ENCODE measurements at places on chromosomes 7 and 10.

DNA sequence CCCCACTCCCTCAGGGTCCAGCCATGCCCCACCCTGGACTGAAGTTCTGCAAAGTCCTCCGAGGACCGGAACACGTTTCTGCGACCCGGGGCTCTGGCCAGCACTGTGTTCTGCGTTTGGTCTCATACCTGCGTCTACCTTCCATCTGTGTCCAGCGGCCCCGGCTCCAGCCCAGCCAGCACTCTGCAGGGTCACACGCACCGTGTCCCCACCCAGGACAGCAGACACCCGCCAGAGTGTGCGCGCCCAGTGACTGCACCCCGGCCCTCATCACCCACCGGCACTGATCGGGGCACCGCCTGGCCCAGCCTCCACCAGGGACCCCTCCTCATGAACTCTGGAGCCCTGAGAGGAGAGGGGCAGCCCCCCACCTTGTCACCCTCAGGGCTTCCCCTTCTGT is 20.3 kb downstream of the SLC29A4 start:
- DNase-seq, result no peak

- no peak for DNase-seq
Observed at GRCh38 chr7:94431176-94431575, 36.5 kb downstream of the COL1A2 start.

DNA sequence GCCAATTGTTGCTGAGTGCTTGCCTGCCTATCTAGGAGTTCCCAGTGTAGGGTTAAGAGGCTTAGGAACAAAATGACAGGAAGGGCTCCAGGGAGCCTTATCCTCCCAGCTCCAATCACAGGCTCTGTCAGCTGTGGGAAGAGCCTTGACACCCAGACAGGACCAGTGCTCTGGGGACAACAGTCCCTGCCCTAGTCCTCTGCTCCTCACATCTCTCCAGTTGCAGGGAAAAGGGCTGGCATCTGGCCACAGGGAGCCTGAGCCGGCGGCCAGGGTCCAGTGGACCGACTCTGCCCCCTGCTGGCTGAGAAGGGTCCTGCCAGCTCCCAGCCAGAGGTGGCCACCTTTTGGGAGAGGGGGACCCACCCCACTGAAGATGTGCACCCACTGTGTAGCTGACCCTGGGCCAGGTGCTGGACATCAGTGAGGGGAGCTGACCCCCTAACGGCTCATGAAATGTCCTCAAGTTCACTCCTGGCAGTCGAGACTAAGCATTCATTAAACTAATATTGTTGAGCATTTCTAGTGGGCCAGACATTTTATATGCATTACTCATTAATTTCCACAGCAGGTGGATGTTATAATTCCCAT is 17.6 kb downstream of the DNAJB12 start:
- DNase-seq, result peak; percentile 79

DNA sequence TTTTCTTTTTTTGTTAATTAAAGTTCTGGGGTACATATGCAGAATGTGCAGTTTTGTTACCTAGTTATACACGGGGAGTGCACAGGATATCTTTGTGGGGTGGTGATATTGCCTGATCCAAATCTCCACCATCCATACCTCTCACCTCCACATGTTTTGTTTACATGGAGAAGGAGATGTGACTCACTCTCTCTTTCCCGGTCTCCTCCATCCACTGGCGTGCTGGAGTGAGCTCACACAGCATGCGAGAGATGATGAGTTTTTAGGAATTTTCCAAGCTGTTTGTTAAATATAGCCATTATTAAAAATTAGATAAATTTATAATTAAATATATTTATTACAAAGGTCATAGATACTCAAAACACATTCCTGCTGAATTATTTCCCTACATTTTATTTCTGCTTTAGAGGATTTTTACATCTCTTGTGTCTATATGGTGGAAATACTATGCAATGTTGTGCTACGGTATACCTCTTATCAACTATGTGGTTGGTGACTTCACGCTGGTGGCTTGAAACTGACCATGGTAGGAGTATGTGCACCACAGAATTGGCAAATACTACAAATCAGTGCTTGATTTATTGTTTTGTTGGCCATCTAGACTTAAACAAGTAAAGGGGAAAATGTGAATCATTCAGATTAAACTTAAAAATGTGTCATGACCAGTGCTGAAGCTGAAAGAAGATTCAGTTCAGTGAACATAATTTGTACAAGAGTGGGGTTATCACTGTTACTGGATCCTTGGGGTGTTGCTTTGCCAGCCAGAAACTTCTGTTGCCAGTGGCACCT is 107.9 kb upstream of the FAM180A start:
- no peak for DNase-seq

DNA sequence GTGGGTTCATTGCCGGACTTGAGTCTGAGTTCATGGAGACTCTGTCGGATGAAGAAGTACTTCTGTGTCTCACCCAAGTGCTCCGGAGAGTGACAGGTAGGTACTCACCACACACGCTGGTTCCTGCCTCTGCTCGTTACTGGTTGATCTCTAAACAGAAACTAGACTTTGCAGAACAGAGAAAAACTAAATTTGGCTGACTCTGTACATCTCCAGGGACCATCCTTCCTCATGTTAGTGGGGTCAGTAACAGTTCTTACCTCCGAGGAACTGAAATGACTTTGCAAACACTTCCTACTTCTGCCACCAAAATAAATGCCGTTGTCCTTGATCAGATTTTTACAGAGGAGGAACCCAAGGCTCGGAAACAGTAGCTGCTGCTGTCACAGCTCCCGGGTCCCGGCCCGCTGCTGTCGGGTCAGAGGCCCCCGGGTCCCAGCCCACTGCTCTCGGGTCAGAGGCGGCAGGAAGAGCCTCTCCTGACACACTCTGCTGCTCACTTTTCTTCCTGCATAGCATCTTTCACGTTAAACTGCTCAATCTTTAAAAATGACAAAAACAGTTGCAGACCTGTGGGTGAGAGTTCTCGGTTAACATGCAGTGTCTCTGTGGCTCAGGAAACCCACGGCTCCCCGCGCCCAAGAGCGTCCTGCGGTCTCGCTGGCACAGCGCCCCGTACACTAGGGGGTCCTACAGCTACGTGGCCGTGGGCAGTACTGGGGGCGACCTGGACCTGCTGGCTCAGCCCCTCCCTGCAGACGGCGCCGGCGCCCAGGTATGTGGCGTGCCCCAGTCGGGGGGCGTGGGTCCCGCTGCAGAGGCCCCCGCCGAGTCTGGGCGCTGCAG is 4.8 kb upstream of the MTG1 start:
- DNase-seq, result no peak

DNA sequence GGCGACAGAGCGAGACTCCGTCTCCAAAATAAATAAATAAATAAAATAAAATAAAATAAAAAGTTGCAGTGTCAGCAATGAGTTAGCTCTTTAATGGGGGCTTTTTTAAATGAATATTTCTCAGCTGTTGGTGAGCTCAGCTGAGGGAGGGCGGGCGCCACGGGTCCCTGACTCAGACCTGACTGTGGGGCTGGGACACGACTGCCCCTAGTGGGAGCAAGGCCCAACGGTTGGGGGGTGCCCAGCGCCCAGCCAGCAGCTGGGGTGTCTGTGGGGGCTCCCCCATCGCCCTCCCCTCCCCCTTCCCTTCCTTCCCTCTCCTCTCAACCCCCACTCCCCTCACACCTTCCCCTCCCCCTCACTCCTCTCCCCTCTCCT is 46.6 kb downstream of the PWWP2B start:
- DNase-seq, result peak; percentile 56

- no peak for DNase-seq
Observed at GRCh38 chr7:21192657-21193056, 235.2 kb upstream of the SP4 start.

DNA sequence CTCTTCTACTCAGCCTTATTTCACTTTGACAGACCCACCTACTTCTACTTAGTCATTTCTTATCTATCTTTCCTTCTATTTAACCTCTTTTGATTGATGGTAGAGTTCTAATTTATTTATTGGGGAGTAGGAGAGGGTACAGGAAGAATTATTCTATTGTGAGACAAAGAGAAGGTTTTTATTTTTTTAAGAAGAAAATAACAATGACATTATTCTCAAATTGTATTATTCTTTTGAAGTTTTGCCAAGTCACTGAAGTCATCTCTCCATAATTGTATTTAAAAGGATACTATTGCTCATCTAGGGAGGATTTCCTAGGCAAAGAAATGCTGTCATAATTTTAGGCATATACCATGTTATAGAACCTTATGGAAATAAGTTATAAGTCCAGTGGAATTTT is 52.7 kb downstream of the ITGB8 start:
- DNase-seq, result no peak

DNA sequence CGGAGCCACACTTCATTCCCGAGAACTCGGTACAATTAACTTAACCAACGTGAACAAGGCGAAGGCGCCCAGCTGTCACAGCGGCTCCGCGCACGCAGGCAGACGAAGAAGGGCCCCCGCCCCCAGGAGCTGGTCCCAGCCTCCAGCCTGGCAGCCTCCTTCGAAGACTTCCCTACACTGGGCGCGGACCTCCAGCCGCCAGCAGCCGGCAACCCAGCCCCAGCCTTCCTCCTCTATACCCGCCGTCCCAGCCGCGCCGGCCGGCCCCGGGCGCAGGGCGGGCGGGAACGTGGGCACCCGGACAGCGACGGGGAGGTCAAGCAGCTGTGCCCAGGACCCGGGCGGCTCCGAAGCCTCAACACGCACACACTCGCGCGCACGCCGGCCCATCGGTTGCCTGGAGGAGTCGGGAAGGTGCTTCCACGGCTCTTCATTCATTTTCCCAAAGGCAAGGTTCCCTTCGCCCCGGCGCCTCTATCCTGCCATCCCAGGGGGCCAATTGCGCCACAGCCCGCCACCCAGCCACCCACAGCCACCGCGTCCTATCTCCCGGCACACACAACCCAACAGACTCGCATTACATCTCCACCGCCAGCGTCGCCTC is 1.6 kb downstream of the CHST15 start:
- no peak for DNase-seq

GRCh38 chr7:23443974-23444373 is 26.3 kb downstream of the IGF2BP3 start:
- DNase-seq, result no peak

- no peak for DNase-seq
Observed at GRCh38 chr10:107631876-107632275, 467.4 kb upstream of the SORCS1 start.

DNA sequence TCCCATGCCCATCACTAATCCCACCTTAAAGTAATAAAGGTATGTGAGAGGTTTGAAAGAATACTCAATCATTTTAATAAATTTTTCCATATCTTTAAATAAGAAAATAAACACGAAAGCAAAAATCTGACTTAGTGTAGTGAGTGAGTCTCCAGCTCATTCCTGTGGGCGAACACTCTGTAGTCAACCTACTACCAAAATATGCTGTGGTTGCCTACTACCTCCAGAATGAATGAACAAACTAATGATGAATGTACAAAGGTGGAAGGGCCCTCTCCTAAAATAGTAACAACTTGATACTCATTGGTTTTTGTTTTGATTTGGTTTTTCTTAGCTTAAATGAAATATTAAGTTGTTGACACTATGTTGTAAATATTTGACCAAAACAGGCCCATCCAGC is 195.5 kb upstream of the HPS1 start:
- no peak for DNase-seq

DNA sequence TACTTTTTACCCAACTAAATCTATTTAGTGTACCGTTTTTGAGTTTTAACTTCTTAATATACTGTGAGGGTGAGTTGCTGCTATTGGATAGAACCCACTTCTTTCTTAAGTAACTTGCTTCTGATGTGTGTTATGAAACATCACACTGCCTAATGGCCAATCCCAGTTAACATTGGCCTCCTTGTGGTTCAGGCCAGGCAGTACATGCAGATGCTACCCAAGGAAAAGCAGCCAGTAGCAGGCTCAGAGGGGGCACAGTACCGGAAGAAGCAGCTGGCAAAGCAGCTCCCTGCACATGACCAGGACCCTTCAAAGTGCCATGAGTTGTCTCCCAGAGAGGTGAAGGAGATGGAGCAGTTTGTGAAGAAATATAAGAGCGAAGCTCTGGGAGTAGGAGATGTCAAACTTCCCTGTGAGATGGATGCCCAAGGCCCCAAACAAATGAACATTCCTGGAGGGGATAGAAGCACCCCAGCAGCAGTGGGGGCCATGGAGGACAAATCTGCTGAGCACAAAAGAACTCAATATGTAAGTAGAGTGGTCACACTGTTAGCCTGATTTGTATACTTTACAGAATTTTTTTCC is 39.7 kb downstream of the TES start:
- no peak for DNase-seq

DNA sequence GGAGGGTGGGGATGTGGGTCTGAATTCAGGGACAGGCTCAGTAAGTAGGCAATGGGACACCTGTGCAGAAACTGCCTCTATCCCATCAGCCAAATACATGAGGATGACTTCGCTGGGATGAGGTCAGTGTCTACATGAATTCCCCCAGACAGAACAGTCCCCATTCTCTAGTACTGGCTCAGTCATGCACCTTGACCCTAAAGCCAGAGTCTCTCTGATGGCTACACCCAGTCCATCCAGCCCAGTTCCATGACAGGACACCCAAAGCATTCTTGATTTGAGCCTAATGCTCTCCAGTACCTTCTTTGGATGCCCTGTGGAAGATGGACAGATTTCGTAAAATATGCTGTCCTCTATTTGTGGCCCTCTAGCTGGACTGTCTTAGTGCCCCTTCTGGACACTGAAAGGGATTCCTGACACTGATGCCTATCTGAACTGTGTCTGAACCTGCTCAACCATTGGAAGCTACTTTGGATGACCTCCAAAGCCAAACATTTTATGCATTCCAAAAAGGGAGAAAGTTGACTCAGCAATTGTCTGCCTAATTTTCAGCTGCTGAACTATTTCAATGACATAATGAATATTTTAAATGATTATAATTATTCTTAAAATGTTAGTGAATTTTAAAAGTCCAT is 14.6 kb downstream of the SFRP4 start:
- no peak for DNase-seq

DNA sequence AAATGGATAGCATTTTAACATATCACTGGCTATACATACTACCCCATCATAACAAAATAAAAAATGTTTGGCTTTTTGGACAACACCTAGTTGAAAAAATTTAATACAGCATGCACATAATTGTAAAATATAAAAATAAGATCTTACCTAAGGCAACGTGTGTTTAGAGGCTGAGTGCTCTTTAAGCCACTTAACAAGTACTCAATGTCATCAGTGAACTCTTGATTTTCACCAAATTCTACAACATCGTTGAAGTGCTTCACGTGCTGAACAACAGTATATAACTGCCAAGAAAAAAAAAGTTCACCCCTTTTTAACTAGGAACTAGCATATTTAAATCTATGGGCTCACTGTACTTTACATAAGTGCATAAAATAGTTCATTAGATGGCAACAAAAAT is 49.5 kb downstream of the WAPL start:
- DNase-seq, result no peak

- DNase-seq, result no peak
Observed at GRCh38 chr10:83229991-83230390, 909.3 kb upstream of the GHITM start.

- peak; percentile 27 for DNase-seq
Observed at GRCh38 chr7:77393261-77393660, 22.9 kb downstream of the GSAP start.

DNA sequence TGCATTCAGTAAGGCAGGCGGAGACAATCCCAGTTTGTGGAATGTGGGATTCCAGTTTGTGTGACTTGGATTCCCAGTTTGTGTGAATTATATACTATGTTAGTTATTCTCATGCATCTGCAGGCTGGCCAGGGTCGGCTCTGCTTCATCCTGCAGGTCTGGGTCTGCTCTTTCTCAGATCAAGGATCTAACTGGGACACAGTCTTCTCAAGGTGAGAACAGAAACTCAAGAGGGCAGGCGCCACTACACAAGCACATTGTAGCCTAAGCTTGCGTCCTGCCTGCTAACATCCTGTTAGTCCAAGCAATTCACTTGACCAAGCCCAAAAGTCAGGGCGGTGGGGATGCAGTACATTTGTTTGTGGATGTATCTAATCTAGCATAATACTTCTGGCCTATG is 131.1 kb downstream of the SNX10 start:
- no peak for DNase-seq

Data from stimulated activated CD4-positive, alpha-beta T cell treated with anti-CD3 and anti-CD28 coated beads, Interleukin-2, amount 100 ng/mL, for 48 hours (primary cell).